ENCODE measurements at places on chromosomes 11 and 22.

DNA sequence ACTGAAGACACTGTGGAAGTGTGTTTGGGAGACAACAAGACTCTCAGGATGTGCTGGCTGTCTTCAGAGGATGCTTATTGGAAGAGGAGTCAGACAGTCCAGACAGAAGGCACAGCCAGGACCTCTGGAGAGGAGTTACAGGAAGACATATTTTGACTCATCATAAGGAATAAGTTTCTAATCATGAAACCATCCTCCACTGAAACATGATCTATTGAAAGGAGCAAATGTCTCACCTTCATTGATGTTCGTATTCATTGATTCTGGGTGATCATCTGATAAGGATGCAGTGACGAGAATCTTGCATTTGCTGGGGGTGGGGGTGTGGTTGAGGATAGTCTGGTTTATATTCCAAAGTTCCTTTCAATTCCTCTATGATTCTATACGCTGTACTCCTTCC is 2.5 kb upstream of the CXCR5 start:
- DNase-seq = no peak

GRCh38 chr22:36149441-36149840 is 11.1 kb downstream of the APOL3 start:
- no peak for DNase-seq

GRCh38 chr11:61690706-61691379 is 10.7 kb downstream of the DAGLA start:
- DNase-seq = no peak

- DNase-seq = no peak
Observed at GRCh38 chr11:113496026-113496651, 20.9 kb upstream of the DRD2 start.
